ENCODE measurements at places on chromosomes 1 and 21.

GRCh38 chr1:175094626-175095025 is 27.0 kb downstream of the TNN start:
- H3K27ac ChIP-seq: no peak overlapping the region
- H3K4me3 ChIP-seq: no peak overlapping the region
- DNase-seq: no peak
- H3K4me1 ChIP-seq: no peaks in the 10 kb centered on the region

- no peak overlapping the region for H3K4me3 ChIP-seq
- no peak overlapping the region for H3K27ac ChIP-seq
- H3K27me3 ChIP-seq: no peaks in the 10 kb centered on the region
- peaks cover 11% of the 10 kb centered on the region for H3K36me3 ChIP-seq
These were observed 58.5 kb upstream of the LAX1 start for GRCh38 chr1:203706444-203706843.

DNA sequence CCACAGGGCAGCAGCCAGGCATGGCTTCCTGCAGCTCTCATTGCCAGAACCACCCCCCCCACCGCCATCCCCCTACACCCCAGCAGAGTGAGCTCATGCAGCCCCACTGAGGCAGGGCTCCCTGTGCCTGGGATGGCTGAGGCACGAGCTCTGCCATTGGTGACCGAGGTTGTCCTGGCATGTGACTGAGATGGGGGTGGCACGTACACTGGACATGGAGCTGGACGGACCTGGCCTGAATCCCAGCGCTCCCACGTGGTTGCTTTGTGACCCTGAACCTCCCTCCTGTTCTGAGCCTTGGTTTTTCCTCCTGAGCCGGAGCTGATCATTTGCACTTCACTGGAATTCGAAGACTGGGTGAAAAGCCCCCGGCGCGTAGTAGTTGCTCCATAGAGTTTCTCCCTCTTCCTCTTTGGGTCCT is 28.3 kb downstream of the ALPL start:
- H3K27me3 ChIP-seq: peaks cover 33% of the 10 kb centered on the region
- DNase-seq: no peak
- no peaks in the 10 kb centered on the region for H3K4me1 ChIP-seq
- H3K36me3 ChIP-seq: no peaks in the 10 kb centered on the region
- no peak overlapping the region for H3K27ac ChIP-seq

DNA sequence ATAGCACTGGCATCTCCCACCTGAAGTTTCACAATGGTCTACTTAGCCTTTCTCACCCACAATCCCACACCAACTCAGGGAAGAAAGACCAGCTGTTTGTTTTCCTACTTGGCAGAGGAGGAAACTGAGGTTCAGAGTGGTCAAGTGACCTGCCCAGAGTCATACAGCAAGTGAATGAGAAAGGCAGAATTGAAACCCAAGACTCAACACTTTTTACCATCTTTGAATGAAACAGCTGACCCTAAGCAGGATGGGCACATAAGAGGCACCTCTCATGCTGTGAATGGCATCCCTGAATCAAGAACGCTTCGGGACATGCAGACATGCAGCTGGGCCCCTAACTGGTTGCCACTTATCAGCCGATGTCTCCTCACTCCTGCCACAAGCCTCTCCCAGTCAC is 193.8 kb downstream of the HIVEP3 start:
- H3K4me3 ChIP-seq: no peak overlapping the region
- H3K27ac ChIP-seq: no peak overlapping the region
- no peak for DNase-seq
- H3K4me1 ChIP-seq: peaks cover 31% of the 10 kb centered on the region
- no peaks in the 10 kb centered on the region for H3K27me3 ChIP-seq
- no peaks in the 10 kb centered on the region for H3K36me3 ChIP-seq

DNA sequence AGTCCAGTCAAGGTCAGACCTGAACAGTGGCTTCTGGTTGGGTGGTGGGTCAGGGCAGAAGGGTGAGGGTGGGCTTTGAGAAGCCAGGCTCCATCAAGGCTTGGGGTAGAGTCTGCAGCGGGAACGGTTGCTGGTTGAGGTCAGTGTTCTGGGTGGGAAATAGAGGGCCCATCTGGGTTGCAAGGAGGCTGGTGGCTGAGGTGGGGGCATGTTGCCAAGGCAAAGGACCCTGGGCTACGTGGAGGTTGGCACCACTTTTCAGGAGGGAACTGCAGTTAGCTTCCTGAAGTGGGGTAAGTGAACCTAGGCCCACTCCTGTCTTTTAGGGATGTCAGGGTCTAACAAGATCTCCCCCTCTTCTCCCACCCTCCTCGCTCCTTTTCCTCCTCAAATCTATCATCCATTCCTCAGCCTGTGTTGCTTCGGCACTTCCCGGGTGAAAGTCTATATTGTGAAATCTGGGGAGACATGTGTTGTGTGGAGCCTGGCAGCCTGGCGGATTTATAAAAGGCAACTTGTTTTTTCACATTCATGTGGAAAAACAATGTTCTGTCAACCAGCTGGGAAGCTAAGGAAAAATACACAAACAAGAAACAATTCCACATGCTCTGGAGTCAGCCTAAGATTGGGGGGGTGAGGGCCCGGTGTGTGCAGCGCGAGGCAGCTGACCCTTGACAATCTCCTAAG is 1.5 kb downstream of the IL22RA1 start:
- no peaks in the 10 kb centered on the region for H3K4me1 ChIP-seq
- no peak for DNase-seq
- H3K27me3 ChIP-seq: no peaks in the 10 kb centered on the region
- no peaks in the 10 kb centered on the region for H3K36me3 ChIP-seq
- no peak overlapping the region for H3K27ac ChIP-seq

- no peak overlapping the region for H3K4me3 ChIP-seq
- DNase-seq: no peak
- H3K27ac ChIP-seq: no peak overlapping the region
These were observed 123.7 kb upstream of the GJB5 start for GRCh38 chr1:34631126-34631525.

DNA sequence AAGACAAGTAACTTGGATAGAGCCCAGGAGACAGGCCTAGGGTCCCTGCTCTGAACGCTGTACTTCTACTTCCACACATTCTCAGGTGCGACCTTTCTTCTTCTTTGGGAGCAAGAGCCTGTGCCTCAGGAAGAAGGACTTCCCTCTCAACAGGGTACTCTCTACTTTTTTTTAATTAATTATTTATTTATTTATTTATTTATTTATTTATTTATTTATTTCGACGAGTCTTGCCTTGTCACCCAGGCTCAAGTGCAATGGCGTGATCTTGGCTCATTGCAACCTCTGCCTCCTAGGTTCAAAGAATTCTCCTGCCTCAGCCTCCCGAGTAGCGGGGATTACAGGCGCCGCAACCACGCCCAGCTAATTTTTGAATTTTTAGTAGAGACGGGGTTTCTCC is 361.6 kb downstream of the FAM72C start:
- no peak for DNase-seq
- no peaks in the 10 kb centered on the region for H3K4me1 ChIP-seq
- no peak overlapping the region for H3K27ac ChIP-seq
- no peaks in the 10 kb centered on the region for H3K36me3 ChIP-seq

DNA sequence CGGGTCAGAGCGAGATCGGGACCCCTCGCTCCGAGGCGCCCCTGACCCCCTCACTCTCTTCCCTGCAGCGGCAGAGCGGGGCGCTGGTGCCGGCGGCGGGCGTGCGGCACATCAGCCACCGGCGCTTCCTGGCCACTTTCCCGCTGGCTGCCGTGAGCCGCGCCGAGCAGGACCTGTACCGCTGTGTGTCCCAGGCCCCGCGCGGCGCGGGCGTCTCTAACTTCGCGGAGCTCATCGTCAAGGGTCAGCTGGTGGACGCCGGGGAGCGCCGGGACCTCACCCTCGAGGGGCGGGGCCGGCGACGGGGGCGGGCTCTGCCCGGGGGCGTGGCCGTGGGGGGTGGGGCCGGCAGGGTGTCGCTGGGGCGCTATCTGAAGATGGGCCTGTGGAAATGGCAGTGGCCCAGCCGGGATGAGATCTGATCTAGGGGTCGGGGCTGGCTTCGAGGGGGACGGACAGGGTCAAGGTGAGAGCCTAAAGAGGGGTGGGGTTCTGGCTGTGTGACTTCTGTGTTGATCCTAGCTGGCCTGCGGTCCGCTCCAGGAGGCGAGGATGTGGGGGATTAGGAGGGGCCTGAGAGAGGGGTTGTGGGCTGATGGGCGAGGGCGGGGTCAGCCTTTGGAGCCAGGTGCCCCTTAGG is 23.6 kb downstream of the PTPRU start:
- H3K27ac ChIP-seq: no peak overlapping the region
- peak overlapping the region; percentile 28 for H3K4me3 ChIP-seq
- no peak for DNase-seq
- peaks cover 2% of the 10 kb centered on the region for H3K4me1 ChIP-seq
- peaks cover 19% of the 10 kb centered on the region for H3K27me3 ChIP-seq
